ENCODE measurements at places on chromosomes 13 and 19. TPM values are rescaled to one million over a fixed set of nuclear protein-coding genes. Genes with fewer than 3 reads are reported as not detected.

Gene KCNN1
- total RNA-seq = 0.92 TPM

Gene NDUFA13
- total RNA-seq = 161 TPM

Gene SPRY2
- total RNA-seq = 13.0 TPM

Gene APOC4
- not detected for total RNA-seq

Gene IRGC
- not detected for total RNA-seq

Gene KLF1
- total RNA-seq = not detected

Gene GJA3
- total RNA-seq = 0.75 TPM

Gene STXBP2
- total RNA-seq = 32.9 TPM

Gene ZNF414
- 16.5 TPM for total RNA-seq

Gene OR7D2
- total RNA-seq = not detected

Gene CEACAM6
- 20.6 TPM for total RNA-seq

Gene ZNF749
- total RNA-seq = 17.2 TPM

Gene IFI30
- 16.0 TPM for total RNA-seq

Gene NLRP4
- total RNA-seq = not detected

Gene RXFP2
- total RNA-seq = not detected
